HCEC 1CT (cell line): ENCODE measurements at places on chromosomes 3 and 15.
A peak's percentile ranks its signal among the peaks of the same experiment; 100 is the strongest.

- DNase-seq: no peak
These were observed 191.6 kb upstream of the MEIS2 start for GRCh38 chr15:37291920-37292319.

GRCh38 chr3:132638706-132639105 lies 20.9 kb downstream of the ACAD11 start:
- no peak for DNase-seq

GRCh38 chr15:101047301-101047781 lies 128.2 kb downstream of the LRRK1 start:
- DNase-seq: no peak

DNA sequence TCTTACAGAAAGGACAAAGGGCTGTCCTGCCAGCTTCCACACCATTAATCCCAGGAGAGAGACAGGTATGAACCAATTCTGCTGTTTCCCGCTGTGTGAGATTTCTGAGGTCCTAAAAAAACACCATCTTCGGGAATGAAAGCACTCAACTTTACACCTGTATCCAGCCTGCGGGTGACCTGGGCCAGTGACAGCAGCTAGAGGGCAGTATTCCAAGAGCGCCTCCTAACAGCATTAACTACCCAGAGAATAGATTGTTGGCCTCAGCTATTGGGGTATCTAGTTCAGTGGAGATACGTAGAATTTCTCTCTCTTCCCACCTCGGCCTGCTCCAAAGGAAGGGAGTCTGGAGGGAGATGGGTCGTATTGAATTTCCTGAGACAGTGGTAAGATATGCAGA lies 55.1 kb downstream of the WDR76 start:
- no peak for DNase-seq

DNA sequence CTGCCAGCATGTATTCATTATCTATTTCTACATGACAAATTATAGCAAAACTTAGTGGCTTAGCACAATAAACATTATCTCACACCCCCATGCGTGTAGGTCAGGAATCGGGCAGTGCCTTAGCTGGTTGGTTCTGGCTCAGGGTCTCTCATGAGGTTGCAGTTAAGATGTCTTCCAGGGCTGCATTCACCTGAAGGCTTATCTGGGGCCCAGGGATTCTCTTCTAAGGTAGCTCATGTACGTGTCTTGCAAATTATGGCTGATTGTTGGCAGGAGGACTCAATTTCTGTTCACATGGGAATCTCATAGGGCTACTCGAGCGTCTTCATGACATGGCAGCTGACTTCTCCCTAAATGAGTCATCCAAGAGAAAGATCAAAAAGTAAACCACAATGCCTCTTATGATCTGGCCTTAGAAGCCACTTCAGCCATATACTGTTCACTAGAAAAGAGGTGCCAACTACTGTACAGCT lies 42.9 kb upstream of the TSC22D2 start:
- peak; percentile 82 for DNase-seq

GRCh38 chr3:126765187-126766069 lies 61.4 kb downstream of the CHCHD6 start:
- DNase-seq: no peak

- DNase-seq: peak; percentile 28
These were observed 3.2 kb upstream of the RIOX2 start for GRCh38 chr3:97975466-97975865.

- DNase-seq: no peak
These were observed 26.9 kb upstream of the AVEN start for GRCh38 chr15:34065941-34066340.

GRCh38 chr3:121985846-121986245 lies 36.2 kb downstream of the ILDR1 start:
- no peak for DNase-seq

- no peak for DNase-seq
These were observed at the start of gene TMEM266 for GRCh38 chr15:76059320-76060117. TMEM266 (plus strand) TSS chr15:76059985; CDS start chr15:76134264, 74,279 bp downstream.

- DNase-seq: no peak
These were observed 23.5 kb upstream of the TBC1D5 start for GRCh38 chr3:17765819-17766472.

- DNase-seq: no peak
These were observed 49.2 kb downstream of the SLC41A3 start for GRCh38 chr3:126034481-126035361.

- DNase-seq: peak; percentile 22
These were observed 1.9 kb downstream of the TBL1XR1 start for GRCh38 chr3:177195242-177195991.

DNA sequence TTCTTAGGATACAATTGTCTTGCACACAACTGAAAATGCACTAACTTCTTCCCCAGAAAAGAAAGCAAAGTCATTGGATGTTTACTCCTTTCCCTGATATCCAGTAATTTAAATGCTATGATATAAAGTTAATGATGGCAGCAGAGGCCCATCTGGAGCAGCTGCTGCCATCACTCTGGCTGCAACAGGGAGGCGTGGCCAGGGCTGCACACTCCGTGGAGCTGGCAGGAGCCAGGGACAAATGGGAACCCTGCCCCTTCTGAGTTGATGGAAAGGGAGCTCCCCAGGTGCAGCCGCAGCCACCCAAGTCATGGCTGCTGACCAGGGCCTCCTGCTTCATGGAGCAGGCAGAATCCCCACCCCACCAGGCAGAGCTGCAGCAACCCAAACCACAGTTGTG lies 72.6 kb upstream of the ALDH1A3 start:
- no peak for DNase-seq

DNA sequence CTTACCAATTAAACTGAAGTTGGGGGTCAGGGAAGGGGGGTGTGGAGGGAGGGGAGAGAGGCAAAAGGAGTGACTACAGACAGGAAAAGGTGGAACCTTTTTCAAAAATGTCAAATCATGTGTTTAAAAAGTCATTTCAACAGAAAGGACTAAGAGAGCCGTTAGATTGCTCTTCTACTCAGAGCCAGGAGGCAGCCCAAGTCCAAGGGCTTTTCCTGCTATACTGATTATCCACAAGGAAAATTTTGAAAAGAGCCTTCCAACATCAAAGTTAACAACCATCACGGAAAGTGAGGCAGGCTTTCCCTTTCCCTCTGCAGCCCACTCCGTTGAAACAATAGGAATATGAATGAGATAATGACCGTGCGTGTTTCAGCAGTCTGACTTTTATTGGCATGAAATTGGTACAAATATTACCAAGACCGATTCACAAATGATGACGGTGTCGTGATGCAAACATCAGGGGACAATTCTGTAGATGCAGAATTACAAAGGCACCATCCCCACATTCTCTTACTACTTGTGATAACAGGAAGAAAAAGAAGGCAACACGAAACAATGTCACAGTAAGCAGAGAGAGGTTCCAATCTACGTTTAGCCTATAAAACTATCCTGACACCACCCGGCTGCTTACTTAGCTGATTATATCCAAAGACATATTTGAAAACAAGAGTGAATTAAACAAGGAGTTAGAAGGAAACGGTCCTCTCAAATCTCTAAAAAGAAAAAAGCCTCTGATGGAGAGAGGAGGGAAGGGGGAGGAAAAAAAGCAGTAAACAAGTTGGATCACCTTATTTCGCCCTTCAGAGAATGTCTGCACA lies 453.7 kb downstream of the FOXP1 start:
- peak; percentile 65 for DNase-seq

DNA sequence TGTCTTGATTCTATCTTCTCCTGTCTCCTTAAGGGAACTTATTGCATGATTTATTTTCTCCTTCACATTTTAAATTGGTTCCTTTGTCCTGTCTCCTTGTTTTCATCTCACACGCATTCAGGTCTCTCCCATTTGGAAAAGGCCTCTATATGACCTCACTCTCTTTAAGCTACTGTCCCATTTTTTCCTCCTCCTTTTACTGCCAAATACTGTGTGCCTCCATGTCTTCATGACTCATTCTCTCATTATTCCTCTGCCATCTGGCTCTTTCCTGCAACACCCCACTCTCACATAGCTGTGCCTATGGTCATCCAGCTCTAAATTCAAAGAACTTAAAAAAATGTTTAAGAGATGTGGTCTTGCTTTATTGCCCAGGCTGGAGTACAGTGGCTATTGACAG lies 48.0 kb downstream of the TYRO3 start:
- DNase-seq: peak; percentile 94

DNA sequence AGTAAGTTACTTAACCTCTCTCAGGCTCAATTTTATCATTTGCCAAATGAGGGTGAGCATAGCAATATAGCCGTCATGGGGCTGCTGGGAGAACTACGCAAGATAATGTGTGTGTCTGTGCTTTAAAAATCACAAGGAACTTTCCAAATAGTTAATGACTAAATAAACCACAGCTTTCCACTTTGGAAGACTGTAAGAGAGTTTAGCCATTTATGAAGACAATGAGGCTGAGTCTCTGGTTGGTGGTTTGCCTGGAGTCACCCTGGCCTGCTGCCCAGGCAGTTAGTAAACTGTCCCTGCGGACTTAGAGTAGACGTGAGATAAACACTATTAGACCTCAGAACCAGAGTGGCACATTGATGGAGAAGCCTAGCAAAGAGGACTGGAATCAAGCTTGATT lies 357.7 kb downstream of the CLSTN2 start:
- no peak for DNase-seq

DNA sequence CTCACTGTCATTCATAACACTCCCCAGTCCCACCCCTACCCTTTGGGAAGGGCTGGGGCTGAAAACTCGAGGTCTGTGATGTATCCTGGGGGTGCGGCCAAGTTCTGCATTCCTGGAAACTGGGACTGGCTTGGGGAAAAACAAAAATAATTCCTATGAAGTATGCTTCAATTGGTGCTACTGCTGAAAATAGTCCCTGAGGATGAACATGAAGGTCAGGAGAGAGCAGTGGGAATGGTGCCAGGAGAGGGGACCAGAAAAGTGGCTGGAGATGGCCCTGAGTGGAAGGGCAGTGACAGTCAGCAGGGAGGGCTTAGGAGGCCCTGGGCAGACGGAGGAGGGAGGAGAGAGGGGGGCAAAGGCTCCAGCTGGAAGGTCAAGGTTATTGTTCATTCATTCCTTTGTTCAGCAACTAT lies 4.8 kb upstream of the ISLR start:
- no peak for DNase-seq

GRCh38 chr3:49469936-49470713 lies at the start of gene DAG1:
DAG1 (plus strand) TSS chr3:49470267; CDS start chr3:49510535, 40,268 bp downstream.
- DNase-seq: peak; percentile 98

DNA sequence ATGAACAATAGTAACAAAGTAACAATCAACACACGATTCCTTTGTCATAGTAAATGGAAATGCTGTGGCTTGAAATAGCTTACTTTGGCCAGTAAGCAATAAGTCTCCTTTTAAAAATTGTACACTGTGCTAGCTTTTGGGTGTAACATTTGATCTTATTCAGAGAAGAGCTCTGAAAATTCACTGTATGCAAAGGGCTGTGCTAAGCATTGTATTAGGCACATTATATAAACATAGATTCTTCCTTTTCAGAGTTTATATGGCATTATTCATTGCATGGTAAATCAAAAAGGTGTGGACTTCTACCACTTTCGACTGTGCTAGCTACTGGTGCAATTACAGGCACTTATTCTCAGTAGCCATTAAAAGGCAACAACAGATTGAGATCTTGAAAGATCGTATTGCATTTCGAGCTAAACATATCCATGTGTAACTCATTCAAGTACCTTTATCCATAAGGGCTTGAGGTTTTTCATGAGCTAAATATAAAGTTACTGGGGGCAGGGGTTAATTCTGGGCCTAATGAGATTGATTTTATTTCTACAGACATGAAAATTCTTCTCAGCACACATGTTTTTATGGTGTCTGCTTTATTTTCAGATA lies 246.8 kb downstream of the NR1D2 start:
- DNase-seq: no peak

GRCh38 chr3:153163756-153164550 lies 1.9 kb downstream of the RAP2B start:
- no peak for DNase-seq

GRCh38 chr3:197149-197827 lies 725 bp downstream of the CHL1 start:
- DNase-seq: no peak

DNA sequence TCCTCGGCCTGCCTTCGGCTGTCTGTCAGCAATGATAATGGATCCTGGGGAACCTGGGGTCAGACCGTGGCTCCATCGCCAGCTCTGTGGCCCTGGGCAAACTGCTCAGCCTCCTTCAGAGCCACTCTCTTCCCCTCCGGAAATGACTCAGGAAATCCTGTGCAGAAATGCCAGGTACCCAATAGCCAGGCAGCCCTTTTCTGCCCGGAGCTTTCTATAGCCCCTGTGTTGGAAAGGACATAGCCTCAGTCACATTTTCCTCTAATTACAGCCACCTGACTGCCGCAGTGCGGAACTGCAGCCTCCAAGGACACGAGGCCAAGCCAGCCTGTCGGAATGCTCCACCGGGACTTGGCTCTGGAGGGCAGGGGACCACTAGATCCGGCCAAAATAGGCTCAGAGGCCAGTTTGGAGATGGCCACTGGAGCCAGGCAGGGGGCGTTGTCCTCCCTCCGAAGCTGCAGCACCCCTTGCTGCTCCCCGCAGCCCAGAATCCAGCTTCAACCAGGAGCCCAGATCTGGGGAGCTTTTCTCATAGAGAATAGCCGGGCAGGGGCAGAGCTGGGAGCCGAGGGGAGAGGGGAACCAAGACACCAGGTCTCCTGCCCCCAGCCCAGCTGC lies 11.6 kb upstream of the ZXDC start:
- no peak for DNase-seq

- no peak for DNase-seq
These were observed 268.0 kb downstream of the SUCLG2 start for GRCh38 chr3:67386451-67386850.

GRCh38 chr15:91919014-91919534 lies 65.6 kb downstream of the SLCO3A1 start:
- no peak for DNase-seq

GRCh38 chr3:159273608-159274007 lies 471.8 kb downstream of the MFSD1 start:
- peak; percentile 33 for DNase-seq

GRCh38 chr15:79844221-79844620 lies 52.6 kb downstream of the MTHFS start:
- peak; percentile 5 for DNase-seq
